Stimulated activated CD8-positive, alpha-beta memory T cell treated with anti-CD3 and anti-CD28 coated beads, Interleukin-7, amount 100 ng/mL, for 48 hours (primary cell): ENCODE measurements at places on chromosomes 6 and 20.

DNA sequence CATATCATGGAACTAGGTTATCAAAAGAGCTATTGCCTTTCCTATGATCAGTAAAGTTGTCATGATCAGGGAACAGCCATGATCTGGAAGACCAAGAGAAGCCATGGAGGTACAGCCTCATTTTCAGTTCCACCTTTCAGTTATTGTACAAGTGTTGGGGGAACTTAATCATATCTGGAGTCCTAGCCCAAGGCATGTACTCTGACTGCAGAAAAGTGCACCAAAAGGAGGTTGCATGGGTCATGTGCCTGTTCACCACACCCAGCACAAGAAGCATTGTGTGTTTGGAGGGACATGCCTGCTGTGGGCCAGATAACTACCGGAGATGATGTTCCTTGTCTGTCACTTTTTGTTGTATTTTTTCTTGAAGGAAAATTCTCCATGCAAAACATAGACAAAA lies 185.8 kb upstream of the MAN1A1 start:
- DNase-seq, result no peak

GRCh38 chr6:41405941-41406727 lies 70.7 kb downstream of the NCR2 start:
- DNase-seq, result no peak

DNA sequence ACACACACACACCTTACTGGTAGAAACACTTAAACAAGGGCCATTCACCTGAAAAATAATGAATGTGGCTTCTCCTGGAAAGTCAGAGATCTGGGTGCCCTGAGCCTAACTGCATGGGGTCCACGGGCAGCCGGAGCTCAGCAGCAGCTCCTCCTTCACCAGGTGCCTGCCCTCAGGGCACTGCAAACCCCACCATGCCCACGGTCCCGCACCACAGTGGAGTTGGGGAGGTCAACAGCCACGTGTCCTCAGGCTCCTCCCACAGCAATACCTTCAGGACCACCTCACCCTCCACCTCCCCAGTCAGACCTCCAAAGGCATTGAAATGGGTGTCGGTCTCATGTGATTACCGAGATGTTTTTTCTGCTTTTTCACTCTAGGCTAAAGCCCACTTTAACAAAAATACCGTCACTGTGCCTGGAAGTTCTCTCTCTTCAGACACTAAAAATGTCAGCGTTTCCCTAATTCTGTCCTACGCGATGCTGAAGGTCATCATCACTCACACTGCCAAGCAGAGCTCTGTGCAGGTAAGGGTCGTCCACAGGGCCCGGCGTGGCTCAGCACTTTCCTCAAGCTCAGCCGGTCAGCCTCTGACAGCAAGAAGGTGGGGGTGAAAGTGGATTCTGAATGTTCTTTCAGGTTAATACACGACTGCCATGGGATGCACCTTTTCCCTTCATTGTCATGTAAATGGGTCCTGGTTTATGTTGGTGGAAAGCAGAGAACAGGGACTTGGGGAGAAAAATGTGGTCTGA lies 48.9 kb downstream of the CDK5RAP1 start:
- DNase-seq, result no peak

GRCh38 chr20:48706710-48707365 lies 121.0 kb downstream of the PREX1 start:
- no peak for DNase-seq

- no peak for DNase-seq
These were observed 156.3 kb upstream of the RNF24 start for GRCh38 chr20:4171538-4172116.

DNA sequence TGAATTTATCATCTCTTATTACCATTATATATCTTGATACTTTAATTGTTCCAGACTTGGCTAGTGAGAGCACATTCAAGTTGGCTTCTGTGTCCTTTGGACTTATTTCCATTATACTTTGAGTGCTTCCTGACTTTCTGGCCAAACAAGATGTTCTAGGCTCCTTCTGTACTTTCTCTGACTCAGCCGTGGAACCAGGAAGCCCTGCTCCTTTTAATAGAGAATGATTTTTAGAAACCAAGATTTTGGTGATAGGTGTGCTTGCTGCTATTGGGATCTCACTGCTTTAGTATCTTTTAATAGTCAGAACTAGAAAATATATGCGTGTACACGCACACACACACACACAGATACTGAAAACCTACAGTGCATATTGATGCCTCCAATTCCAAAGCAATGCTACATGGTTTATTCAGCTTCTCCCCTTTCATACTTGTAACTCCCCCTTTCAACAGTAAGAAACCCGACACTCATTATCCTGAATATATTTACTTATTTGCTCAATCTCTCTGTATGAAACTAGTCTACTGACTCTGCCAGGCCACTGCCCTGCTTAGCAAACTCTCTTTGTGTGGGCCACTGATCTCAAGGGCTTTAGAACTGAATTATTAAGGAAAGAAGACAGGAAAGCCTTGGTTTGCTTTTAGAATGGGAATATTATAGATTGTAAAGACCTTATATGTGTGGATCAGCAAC lies 42.7 kb upstream of the EZR start:
- no peak for DNase-seq

- no peak for DNase-seq
These were observed 11.6 kb upstream of the TAGAP start for GRCh38 chr6:159056432-159056831.

- no peak for DNase-seq
These were observed 31.4 kb downstream of the STK38 start for GRCh38 chr6:36515844-36516243.

- no peak for DNase-seq
These were observed 644.3 kb downstream of the HDGFL1 start for GRCh38 chr6:23213651-23214050.

GRCh38 chr20:34222208-34222607 lies 19.0 kb upstream of the ASIP start:
- DNase-seq, result no peak

- DNase-seq, result no peak
These were observed 920 bp downstream of the ZBTB12 start for GRCh38 chr6:31900917-31901414.

- DNase-seq, result no peak
These were observed 63.7 kb upstream of the CTNNBL1 start for GRCh38 chr20:37630166-37630565.

DNA sequence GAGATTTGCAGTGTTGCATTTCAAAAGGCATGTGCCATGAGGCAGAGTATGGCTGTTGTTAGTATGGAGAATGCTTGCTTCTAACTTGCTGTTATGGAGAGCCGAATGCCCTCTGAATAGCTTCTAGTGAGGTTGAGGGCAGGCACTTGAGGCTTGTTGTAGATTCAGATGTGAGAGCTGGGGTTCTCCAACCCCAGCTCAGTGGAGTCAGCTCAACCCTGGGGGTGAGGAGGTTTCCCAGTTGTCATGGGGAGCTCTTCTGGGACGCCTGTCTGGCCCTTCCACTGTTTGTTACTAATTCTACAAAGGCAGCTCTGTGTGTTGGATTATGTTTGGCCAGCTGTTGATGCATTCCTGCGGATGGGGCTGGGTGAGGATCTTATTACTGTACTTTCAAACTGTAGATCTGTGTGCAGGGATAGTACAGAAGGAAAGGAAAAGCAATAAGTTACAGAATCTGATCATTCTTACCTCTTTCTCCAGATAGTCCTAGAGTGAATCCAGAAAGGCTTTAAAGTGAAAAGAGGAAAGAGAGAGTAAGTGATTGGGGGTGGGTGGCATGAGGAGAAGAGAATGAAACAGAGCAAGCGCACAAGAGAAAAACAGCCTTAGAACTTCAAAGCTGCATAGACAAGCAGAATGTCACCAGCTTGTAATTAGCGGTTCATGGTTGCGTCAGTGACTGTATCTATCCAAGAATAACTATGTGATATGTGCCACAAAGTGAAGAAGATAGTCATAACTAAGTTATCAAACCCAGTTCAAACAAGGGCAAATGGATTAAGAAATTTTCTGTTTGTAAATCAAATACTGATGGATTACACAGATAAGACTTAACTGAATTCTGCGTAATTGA lies 148.7 kb downstream of the PRL start:
- DNase-seq, result no peak

GRCh38 chr6:14573703-14574290 lies 456.2 kb downstream of the CD83 start:
- DNase-seq, result no peak

GRCh38 chr6:166542580-166542912 lies 43.9 kb downstream of the RAMACL start:
- DNase-seq, result no peak

DNA sequence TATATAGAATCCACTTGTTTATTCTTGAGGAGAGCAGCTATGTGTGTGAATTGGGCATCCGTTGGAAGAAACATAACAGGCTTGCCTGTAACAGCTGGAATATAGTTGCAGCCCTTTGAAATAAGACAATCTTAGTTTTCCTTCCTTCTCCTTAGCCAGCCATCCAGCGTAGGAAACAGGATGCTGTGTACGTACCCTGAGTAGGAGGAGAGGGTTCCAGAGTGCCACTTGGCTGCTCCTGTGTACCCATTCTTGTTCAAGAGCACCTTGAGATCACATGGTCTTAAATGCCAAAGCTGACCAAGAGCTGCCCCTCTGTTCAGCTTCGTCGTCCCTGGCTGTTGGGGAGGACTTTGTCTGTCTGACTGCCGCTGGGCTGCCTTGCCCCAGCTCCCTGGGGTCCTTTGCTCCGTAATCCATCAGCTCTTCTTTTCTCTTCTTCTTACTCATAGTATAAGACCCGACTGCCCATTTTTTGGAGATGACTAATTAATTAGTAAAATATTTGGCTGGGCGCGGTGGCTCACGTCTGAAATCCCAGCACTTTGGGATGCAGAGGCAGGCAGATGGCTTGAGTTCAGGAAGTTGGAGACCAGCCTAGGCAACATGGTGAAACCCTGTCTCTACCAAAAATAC lies 49.0 kb downstream of the RREB1 start:
- DNase-seq, result no peak

DNA sequence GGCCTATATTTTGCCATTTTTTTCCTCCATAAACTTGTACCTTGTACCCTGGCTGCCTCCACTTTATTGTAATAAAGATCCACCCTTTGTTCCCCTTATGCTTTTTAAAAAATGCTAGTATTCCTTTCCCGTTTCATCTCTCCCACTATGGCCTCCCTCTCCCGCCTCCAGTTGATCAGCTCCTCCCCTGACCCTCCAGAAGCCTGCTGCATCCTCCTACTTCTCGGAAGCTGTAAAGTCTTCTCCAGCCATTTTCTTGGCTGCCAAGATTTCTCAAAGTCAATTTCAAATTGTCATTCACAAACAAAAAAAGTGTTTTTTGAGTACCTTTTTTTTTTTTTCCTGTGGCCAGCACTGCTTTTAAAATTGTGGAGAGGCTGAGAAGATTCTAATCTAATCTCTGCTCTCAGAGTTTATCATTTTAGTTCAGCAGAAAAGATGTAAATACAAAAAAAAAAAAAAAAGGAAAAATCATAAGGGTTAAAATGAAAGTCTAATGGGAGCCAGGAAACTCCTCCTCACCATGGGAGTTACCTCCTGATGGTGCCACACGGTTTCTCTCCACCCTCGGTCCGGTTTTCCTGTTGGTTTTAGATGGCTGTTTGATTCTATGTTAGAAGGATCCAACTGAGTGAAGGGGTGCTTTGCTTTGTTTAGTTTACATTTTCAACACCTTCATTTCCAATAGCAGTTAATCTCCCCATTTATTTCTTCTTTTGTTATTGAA lies 103.0 kb upstream of the KCNK16 start:
- DNase-seq, result no peak

GRCh38 chr6:69578361-69578890 lies 218.4 kb downstream of the LMBRD1 start:
- no peak for DNase-seq

DNA sequence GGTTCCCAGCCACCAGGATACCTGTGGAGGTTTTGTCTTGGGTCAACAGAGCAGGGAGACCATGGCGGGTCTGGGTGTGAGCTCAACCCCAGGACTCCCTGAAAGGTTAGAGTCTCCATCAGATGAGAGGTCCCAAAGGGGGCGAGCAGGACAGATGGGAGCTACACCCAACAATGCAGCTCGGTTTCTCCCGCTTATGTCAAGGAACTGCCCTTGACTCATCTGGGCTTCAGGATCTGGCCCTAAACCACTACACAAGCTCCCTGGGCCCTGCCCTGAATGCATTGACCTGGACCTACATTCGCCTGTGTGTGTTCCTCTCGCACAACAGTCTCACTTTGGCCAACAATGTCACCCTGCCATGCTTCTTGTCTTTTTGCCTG lies 57.6 kb upstream of the SYNDIG1 start:
- DNase-seq, result no peak

GRCh38 chr6:21392177-21392576 lies 201.4 kb upstream of the SOX4 start:
- DNase-seq, result no peak

DNA sequence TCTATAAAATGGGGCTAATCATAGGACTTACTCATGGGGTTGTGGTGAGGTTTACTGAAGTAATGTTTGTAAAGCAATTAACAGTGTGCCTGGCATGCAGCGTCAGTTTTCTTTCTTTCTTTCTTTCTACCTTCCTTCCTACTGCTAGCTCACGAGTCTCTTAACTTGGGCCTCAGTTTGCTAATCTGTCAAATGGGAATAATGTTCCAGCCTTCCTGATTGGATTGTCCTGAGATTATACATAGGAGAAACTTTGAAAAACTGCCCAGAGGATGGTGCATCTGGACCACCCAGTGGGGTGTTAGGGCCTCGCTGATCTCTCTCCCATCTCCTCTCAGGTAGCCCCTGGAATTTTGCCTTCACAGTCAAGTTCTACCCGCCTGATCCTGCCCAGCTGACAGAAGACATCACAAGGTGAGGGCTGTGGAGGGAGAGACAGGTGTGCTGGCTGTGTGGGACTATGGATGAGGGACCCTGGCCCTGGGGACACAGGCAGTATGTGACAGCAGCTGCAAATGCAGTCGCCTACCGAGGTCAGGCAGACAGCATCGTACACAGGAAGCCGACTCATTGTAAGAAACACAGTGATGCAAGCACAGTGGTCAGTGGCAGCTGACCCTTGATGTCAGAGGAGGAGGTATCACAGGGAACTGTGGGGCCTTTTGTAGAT lies 27.5 kb downstream of the EPB41L1 start:
- DNase-seq, result no peak

- DNase-seq, result no peak
These were observed 94.3 kb downstream of the JPH2 start for GRCh38 chr20:44092551-44093248.
